ENCODE measurements at places on chromosomes 3 and 15.

GRCh38 chr15:69172847-69173246, 12.4 kb downstream of the GLCE start:
- no peak for DNase-seq

- DNase-seq, result no peak
Observed at GRCh38 chr15:78628227-78628626, 7.4 kb upstream of the CHRNA3 start.

GRCh38 chr3:190155752-190156151, 35.1 kb upstream of the P3H2 start:
- DNase-seq, result no peak

GRCh38 chr3:52554026-52554755, 17.8 kb downstream of the UQCC5 start:
- peak; percentile 9 for DNase-seq

GRCh38 chr3:145776782-145777408, 384.1 kb downstream of the PLOD2 start:
- DNase-seq, result no peak

- DNase-seq, result peak; percentile 46
Observed at GRCh38 chr3:170278627-170279026, 56.4 kb downstream of the PRKCI start.

GRCh38 chr15:64833690-64834089, 8.0 kb upstream of the PLEKHO2 start:
- no peak for DNase-seq

- no peak for DNase-seq
Observed at GRCh38 chr15:31259562-31260252, 66.9 kb upstream of the KLF13 start.

- no peak for DNase-seq
Observed at GRCh38 chr3:14880447-14881106, 61.8 kb downstream of the FGD5 start.

All from NCI-H2029 (cell line).